ENCODE measurements at places on chromosomes 1 and 21.

- no peak for DNase-seq
Observed at GRCh38 chr1:67977756-67978155, 72.7 kb downstream of the DIRAS3 start.

DNA sequence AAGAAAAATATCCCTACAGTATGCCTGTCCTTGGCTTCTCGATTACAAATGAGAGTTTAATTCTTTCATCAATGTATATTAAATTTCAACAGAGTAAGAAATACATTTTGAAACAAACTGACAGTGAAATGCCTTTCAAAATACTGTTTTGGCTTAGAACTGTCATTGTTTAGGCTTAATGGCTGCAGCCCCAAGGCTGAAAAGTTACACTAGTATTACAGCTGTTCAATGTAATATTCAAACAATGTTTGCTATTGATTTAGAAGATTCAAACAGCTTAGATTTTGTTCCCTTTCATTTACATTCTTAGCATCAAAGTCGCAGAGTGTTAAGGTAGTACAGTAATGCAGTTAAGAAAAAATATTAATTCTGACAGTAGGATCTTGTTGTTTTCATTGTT, 882.9 kb upstream of the ADGRL2 start:
- no peak for DNase-seq

GRCh38 chr21:44380876-44381275, 27.5 kb downstream of the TRPM2 start:
- no peak for DNase-seq

DNA sequence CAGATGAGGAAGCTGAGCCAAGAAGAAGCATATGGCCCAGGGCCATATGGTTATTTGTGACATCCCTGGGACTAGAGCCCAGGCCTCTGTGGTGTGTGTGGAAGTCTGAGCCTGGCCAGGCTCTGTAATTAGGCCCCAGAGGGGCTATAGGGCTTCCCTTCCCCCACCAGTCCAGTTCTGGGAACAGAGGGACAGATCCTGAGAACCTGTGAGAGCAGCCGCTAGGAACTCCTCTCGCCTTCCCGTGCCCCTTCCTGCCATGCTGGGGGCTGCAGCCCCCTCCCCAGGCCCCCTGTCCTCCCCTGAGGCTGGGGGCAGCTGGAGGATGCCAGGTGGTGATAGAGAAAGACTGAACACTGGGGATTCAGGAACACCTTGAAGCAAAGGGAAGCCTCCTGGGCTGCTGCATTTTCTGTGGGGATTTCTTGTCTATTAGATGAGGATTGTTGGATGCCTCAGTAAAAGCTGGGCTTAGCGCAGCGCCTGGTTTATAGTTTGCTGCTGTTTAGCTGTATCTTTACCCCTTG, 33.3 kb downstream of the COQ8A start:
- DNase-seq: no peak

GRCh38 chr1:244397131-244397530, 54.6 kb downstream of the ADSS2 start:
- DNase-seq: no peak

GRCh38 chr1:16202281-16203210, 9.9 kb downstream of the ARHGEF19 start:
- no peak for DNase-seq

DNA sequence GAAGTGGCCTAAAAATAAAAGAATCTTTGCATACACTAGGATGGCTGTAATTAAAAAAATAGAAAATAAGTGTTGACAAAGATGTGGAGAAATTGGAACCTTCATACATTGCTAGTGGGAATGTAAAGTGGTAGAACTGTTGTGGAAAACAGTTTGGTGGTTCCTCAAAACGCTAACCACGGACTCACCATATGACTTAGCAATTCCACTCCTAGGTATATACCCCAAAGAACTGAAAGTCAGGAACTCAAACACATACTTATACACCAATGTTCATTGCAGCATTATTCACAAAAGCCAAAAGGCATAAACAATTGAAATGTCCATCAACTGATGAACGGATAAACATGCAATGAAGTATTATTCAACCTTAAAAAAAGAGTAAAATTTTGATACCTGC, 10.8 kb upstream of the HMGCL start:
- DNase-seq: no peak

DNA sequence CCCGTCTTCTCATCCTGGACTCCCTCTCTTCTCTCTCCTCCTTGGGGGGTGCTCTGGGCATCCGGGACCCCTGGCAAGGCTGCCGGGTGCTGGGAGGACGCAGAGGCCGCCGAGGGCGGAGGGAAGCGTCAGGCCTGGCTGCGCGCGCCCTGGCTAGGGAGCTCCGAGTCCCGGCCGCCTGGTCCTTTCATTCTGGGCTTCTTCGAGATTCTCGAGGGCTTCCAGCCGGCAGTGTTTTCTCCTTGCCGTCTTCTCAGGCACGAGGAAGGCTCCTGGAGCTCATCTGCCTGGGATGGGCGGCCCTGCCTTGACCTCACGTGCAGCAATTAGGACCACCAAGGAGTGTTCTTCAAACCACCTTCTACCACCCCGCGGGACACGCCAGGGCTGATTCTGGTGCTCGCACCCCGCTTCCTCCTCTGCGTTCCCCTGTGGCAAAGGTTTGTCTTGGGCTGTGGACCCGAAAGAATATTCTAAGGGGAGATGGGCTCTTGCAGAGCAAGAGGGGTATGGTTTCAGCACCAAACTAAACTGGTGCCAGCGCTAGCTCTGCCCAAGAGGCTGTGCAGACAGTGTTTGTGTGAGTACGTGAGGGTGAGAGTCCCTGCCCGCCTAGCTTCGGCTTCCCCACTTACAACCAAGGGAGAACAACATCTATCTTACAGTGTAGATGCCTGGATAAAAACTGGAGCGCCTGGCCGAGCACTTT, 36.5 kb downstream of the PIK3CD start:
- no peak for DNase-seq

- DNase-seq: no peak
Observed at GRCh38 chr21:45545691-45546531, 3.7 kb upstream of the SLC19A1 start.

DNA sequence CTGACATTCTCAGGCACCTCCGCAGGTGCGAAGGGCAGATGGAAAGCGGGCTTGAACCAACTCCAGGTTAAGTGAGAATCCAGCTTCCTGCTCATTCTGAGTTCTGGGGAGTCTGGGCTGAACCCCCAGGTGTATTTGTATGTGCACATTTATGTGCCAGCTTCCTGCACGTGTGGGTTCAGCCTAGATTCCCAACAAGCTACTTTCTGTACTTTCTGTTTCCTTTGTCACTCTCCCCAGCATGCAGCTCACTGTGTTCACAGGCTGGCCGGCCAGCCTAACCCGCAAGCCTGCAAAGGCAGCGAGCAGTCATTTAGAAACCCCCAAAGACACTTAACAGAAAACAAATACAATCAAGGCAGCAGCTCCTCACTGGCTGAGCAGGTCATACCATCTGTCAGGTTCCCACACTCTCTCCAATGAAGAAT, 1.3 kb upstream of the IL19 start:
- no peak for DNase-seq

DNA sequence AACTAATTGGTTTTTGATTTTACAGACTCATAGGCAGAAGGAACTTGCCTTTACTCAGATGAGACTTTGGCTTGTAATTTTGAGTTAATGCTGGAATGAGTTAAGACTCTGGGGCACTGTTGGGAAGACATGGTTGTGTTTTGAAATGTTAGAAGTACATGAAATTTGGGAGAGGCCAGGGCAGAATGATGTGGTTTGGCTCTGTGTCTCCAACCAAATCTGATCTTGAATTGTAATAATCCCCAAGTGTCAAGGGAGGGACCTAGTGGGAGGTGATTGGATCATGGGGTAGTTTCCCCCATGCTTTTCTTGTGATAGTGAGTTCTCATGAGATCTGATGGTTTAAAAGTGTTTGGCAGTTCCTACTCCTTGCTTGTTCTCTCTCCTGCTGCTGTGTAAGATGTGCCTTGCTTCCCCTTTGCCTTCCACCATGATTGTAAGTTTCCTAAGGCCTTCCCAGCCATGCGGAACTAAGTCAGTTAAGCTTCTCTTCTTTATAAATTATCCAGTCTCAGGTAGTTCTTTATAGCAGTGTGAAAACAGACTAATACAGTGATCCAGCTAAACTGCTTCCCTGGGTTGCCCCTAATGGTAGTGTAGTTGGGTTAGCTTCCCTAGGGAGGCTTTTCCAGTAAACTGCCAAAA, 10.2 kb downstream of the CPT2 start:
- DNase-seq: no peak

DNA sequence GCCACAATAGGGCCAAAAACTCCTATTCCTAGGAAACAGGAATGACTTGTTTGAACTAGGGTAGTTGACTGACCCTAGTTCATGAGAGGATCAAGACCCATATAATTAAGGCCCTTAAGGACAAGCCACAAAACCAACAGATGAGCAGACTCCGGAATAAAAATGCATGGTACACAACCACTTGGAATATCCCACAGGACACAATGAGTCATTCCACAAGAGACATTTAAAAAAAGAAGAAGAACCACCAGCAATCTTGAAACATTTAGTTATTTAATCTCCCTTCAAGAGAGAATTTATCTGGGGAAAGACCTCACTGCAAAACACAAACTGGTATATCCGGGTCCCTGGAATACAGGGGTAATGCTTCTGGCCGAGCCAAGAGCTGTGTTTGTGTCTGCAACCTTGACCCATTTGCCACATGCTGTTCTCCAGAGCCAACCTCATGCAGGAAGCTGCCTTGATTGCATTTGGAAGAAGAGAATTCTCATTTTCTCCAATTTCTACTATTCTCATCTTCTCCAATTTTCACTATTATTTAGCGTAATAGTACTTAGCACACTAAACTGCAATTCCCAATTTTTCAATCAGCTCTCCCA, 135.5 kb downstream of the TGFBR3 start:
- no peak for DNase-seq

GRCh38 chr1:27161594-27161993, 6.7 kb upstream of the SLC9A1 start:
- no peak for DNase-seq

- DNase-seq: no peak
Observed at GRCh38 chr1:11948822-11949458, 14.4 kb downstream of the PLOD1 start.

GRCh38 chr1:30088594-30088993, 634.8 kb downstream of the MATN1 start:
- DNase-seq: no peak

- DNase-seq: no peak
Observed at GRCh38 chr1:187294421-187295201, 465.9 kb downstream of the PLA2G4A start.

- no peak for DNase-seq
Observed at GRCh38 chr1:197391303-197392226, 123.5 kb downstream of the CRB1 start.

- peak; percentile 41 for DNase-seq
Observed at GRCh38 chr1:43522776-43523480, 7.8 kb upstream of the PTPRF start.

GRCh38 chr1:163320891-163321290, 863 bp upstream of the NUF2 start:
- DNase-seq: no peak

DNA sequence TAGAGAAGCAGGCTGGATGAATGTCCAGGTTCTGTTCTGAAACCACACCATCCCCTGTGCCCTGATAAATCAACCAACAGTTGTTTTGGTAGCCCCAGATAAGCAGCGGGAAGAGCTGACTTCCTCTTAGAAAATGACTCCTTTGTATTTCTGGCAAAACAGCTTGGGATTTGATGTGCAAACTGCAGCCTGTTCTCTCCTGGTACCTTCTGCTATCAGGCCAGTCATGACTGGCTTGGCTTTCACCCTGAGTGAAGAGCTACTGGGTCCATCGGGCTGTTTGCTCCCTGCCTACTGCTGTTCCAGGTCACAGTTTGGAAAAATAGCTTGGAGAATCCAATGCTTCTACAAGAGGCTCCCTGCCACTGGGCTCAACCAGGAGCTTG, 116.8 kb downstream of the DTL start:
- DNase-seq: no peak

- no peak for DNase-seq
Observed at GRCh38 chr1:187390215-187390818, 561.6 kb downstream of the PLA2G4A start.

- peak; percentile 57 for DNase-seq
Observed at GRCh38 chr1:31668303-31668883, 23.7 kb upstream of the PEF1 start.

DNA sequence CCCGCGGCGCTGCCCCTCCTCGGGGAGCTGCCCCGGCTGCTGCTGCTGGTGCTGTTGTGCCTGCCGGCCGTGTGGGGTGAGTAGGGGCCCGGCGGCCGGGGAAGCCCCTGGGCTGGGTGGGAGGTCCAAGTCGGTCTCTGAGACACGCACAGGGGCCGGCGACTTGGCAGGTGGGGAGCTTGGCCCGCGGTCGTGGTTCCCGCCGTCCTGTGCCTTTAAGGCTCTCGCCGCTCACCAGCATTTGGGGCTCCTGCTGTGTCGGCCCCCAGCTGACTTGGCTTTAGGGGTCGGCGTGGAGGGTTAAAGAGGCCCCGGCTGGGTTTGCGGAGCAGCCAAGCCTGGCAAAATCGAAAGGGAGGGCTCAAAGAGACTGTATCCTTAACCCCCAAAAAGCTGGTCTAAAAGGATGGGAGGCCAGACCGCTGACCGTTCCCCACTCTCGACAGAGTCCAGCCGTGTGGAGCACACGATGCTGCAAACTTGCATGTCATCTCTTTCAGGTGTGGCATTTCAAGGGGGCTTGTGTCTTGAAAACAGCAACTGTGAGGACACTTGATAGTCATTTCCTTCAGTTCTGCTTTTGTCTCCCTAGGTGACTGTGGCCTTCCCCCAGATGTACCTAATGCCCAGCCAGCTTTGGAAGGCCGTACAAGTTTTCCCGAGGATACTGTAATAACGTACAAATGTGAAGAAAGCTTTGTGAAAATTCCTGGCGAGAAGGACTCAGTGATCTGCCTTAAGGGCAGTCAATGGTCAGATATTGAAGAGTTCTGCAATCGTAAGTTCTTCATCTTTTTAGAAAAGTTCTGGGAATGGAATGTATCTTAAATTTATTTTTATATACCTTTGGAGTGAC, 540 bp downstream of the CD55 start:
- DNase-seq: no peak

DNA sequence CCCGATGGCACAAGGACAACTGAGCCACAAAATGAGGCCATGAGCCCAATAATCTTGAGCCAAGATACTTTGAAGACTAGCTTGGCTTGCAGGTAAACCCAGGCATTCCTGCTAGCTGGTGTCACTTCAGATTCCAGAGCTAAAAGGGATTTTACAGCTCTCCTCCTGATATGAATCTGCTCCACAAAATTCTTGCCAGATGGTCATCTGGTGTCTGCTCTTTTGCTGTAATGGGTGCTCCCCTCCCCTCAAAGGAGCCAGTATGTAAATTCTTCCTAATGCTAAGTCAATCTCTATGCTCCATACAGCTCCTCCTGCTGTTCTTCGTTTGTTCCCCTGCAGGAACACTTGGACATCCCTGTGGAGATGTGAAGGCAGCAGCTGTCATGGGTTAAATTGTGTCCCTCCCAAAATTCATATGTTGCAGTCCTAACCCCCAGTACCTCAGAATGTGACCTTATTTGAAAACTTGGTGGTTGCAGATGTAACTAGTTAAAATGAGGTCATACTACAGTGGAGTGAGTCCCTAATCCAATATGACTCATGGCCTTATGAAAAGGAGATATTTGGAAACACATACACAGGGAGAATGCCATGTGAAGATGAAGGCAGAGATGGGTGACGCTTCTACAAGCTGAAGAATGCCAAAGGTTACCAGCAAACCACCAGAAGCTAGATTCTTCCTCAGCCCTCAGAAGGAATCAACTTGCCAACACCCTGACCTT, 180.6 kb upstream of the PALMD start:
- DNase-seq: no peak

- DNase-seq: peak; percentile 77
Observed at GRCh38 chr21:45379171-45379900, 25.6 kb upstream of the COL18A1 start.

All from chondrocyte (in vitro differentiated cells).